ENCODE measurements at places on chromosomes 7 and 10.

DNA sequence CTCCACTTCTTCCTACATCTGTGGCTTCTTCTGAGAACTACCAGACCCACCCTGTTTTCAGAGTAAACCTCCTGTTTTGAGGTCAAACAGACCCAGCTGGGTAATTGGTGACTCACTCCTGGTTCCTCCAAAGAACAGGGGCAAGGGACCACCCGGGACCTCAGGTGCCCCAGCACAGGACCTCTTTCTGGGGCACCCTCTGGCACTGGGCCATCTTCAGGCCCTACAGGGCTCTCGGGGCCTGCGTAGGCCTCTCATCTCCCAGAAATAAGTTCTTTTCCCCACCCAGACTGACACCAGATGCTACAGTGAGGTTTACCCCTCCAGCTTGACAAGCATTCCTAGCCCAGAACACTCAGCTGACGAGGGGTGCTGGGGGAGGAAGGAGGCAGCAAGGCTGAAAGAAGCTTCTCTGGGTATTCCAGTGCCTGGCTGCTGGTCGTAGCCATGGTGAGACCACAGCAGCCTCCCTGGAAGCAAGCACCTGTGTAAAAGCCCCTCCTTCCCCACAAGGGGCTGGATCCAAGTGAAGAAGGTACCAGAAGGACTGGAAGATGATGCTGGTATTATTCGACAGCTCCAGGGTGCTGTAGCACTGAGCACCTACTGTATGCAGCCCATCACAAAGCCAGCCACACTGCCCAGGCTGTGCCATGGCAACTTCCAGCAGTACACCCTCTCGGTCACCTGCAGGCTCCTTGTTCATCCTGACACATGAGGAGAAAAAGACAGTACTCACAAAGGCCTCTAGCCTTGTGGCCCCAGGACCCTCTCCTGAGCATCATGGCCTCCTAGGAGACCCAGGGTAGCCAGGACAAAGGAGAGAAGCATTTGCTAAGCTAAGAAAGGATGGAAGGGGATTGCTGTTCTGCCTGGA is 47.4 kb downstream of the ALOX5 start:
- no peak for DNase-seq

- DNase-seq: no peak
Measured at GRCh38 chr7:86833360-86833759, 189.7 kb downstream of the GRM3 start.

DNA sequence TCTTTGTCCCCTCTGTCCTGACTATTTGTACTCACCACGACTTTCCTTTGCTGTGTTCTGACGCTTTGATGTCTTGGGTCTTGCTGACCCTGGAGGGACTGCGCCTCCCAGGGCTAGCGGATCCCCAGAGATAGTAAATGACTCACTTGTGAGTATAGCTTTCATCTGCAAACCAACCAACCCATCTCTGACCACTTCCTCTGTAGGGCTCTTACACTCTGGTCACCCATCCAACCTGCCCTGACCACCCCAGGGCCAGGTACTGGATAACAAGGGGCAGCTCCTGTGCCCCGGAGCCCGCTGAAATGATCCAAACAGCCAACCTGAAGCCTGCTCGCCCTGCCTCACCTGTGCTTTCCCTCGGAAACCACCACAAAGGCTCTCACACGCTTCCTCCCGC is 125.2 kb upstream of the CARD11 start:
- DNase-seq: no peak

GRCh38 chr7:105653441-105654005 is 72.2 kb upstream of the EFCAB10 start:
- DNase-seq: no peak

- no peak for DNase-seq
Measured at GRCh38 chr7:155694851-155695250, 50.4 kb downstream of the RBM33 start.

DNA sequence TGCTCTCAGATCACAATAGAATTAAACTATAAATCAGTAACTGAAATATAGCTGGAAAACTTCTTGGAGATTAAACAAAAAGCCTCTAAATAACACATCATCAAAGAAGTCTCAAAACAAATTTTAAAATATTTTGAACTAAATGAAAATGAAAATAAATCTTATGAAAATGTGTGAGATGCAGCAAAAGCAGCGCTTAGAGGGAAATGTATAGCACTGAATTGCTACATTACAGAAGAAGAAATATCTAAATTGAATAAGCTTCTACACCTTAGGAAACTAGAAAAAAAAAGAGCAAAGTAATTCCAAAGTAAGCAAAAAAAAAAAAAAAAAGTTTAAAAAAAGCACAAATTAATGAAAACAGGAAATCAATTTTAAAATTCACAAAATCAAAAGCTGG is 35.2 kb downstream of the LMBR1 start:
- no peak for DNase-seq

- DNase-seq: no peak
Measured at GRCh38 chr7:87628780-87629569, 777 bp downstream of the RUNDC3B start.

DNA sequence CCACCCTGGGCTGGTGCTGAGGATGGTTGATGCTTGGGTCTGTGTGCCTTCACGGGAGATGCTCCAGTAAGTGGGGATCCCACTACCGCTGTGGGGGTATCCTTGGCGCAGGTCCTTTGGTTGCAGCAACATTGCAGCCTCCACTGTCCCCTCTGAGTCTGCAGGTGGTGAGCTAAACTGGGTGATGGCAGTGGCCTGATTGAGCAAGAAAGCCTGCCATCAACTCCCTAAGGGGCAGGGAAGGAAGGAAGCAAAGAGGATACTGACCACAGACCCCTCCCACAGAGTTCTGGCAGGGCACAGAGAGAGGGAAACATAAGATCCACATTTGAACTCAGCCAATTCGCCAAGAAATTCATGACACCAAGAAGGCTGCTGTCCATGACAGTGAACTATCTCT is 43.2 kb downstream of the MYO1G start:
- no peak for DNase-seq

DNA sequence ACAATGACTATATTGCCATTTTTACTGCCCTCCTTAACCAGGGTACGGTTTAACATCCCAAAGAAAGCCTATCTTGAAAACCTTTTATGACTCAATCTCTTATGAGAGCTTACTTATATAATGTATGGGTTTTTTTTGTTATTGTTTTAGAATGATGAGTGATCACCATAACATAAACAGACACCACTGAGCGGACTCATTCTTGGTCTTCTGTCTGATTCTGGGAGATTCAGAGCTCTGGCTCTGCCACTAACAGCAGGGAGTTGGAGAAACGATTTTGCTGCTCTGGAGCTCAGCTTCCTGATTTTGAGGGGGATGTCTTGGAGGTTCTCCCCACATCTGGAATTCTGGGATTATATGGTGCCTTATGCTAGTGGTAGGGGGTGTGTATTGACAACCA is 244.1 kb downstream of the FRMD4A start:
- no peak for DNase-seq

GRCh38 chr10:43407148-43407575 is 1.8 kb downstream of the HNRNPF start:
- no peak for DNase-seq

DNA sequence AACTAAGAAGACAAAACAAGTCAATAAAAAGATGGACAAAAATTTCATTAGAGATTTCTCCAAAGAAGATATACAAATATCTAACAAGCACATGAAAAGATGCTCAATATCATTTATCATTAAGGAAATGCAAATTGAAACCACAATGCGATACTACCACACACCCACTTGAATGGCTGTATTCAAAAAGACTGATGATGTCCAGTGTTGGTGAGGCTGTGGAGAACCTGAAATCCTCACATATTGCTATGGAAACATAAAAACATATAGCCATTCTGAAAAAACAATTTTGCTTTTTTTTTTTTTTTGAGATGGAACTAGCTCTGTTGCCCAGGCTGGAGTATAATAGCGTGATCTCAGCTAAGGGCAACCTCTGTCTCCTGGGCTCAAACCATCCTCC is 124.1 kb upstream of the LAMB4 start:
- no peak for DNase-seq

GRCh38 chr10:100519311-100520051 is at the start of gene SEC31B:
SEC31B (minus strand) TSS chr10:100519861; CDS start chr10:100516952, 2,909 bp downstream.
- no peak for DNase-seq

- no peak for DNase-seq
Measured at GRCh38 chr7:91913612-91914011, 27.1 kb upstream of the AKAP9 start.

- no peak for DNase-seq
Measured at GRCh38 chr7:139955109-139955820, 107.5 kb downstream of the PARP12 start.

DNA sequence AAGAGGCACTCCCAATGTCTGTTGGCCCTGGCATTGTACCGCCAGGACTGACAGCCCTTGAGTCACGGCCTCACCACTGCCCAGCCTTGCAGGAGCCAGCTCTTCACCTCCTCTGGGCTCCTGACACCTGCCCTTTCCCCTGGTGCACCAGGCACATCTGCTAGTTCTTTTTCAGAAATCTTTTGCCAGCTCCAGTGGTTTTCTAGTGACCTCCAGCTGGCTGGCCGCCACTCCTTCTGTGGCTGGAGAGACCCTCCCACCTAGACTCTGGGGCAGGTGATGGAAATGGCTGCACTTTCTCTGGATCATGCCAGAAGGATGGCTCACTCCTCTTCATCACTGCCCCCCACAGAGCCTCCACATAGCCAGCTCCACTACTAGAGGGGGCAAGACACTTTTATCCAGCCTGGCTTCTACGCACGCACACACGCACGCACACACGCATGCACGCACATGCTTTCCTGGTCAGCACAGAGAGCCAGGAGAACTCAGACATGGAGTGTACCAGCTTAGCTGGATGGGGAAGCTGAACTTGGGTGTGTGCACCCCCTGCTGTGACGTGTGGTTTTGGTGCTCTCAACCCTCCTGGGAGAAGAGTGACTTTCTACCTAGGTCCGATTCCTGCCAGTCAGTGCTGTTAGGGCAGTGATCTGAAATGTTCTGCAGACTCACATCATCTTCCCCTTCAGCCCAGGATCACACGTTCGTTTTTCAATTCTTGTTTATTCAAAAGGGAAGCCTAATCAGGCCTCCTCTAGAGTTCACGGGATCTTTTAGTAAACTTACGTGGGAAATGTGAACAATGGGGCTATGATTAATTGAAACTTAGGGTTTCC is 222.0 kb downstream of the PRPF18 start:
- DNase-seq: no peak
